ENCODE measurements at places on chromosomes 5 and 9. TPM values are rescaled to one million over a fixed set of nuclear protein-coding genes. Genes with fewer than 3 reads are reported as not detected.

FABP6 gene
- not detected for total RNA-seq

IFNA2 gene
- total RNA-seq, result not detected

AK8 gene
- total RNA-seq, result 0.55 TPM

TCOF1 gene
- total RNA-seq, result 31.1 TPM

GRCh38 chr5:142698447-142699183 lies 12.7 kb upstream of the FGF1 start:
- H3K4me1 ChIP-seq, result peaks cover 25% of the 10 kb centered on the region
- DNase-seq, result no peak
- H3K4me3 ChIP-seq, result no peak overlapping the region
- no peak overlapping the region for H3K27ac ChIP-seq
- H3K27me3 ChIP-seq, result no peaks in the 10 kb centered on the region
- no peaks in the 10 kb centered on the region for H3K36me3 ChIP-seq

- no peak overlapping the region for H3K4me3 ChIP-seq
- H3K36me3 ChIP-seq, result no peaks in the 10 kb centered on the region
- no peaks in the 10 kb centered on the region for H3K4me1 ChIP-seq
- no peak for DNase-seq
- no peak overlapping the region for H3K27ac ChIP-seq
Measured at GRCh38 chr5:52638732-52639131, 149.0 kb upstream of the ITGA1 start.

- H3K36me3 ChIP-seq, result no peaks in the 10 kb centered on the region
- H3K4me3 ChIP-seq, result no peak overlapping the region
- no peaks in the 10 kb centered on the region for H3K4me1 ChIP-seq
- no peak overlapping the region for H3K27ac ChIP-seq
- no peaks in the 10 kb centered on the region for H3K27me3 ChIP-seq
Measured at GRCh38 chr9:34547960-34548611, 25.3 kb upstream of the ENHO start.

DNA sequence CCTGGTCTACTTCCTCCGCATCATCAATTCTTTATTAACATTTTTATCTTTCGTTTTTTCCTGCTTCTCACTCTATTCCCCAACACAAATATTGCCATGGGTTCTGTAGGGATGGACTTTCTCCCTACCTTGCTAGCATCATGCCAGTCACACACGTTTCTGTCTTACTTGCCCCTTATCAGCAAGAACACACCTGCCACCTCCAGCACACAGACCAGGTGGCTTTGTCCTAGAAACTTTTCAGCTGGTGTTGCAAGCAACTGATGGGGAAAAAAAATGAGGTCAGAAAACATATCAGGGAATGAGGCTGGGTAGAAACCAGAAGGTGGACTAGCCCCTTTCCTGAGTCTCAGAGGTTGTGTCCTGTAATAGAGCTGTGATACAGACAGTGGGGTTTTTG lies 5.8 kb downstream of the SH3RF2 start:
- no peak overlapping the region for H3K4me3 ChIP-seq
- H3K27ac ChIP-seq, result no peak overlapping the region
- no peaks in the 10 kb centered on the region for H3K27me3 ChIP-seq
- DNase-seq, result no peak
- peaks cover 9% of the 10 kb centered on the region for H3K4me1 ChIP-seq
- H3K36me3 ChIP-seq, result no peaks in the 10 kb centered on the region

Measured in upper lobe of right lung (tissue), 1 donor.